Activated CD8-positive, alpha-beta memory T cell treated with anti-CD3 and anti-CD28 coated beads for 1 hour (primary cell): ENCODE measurements at places on chromosomes 6 and 20.

DNA sequence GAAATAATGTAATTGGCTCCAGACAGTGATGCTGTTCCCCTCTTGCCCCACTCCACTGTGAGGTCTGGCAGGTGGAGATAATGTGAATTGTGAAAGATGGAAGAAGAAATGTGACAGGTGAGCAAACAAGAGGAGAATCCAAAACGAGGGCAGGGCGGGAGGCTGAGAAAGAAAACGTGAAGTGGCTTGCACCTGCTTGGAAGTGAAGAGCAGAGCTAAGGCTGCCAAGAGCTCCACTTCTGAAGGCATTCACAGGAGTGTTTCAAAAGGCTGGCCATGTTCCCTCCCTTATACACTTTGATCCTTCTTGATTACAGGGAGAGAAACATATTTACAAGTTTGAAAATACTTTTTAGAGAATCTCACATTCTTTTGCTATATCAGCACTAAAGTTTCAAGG, 359.4 kb downstream of the EPHA7 start:
- DNase-seq = no peak

GRCh38 chr20:4135385-4136077, 120.2 kb upstream of the RNF24 start:
- no peak for DNase-seq

GRCh38 chr6:161694995-161695394, 421.1 kb upstream of the AGPAT4 start:
- DNase-seq = no peak

GRCh38 chr20:6663104-6663503, 104.4 kb upstream of the BMP2 start:
- DNase-seq = no peak

DNA sequence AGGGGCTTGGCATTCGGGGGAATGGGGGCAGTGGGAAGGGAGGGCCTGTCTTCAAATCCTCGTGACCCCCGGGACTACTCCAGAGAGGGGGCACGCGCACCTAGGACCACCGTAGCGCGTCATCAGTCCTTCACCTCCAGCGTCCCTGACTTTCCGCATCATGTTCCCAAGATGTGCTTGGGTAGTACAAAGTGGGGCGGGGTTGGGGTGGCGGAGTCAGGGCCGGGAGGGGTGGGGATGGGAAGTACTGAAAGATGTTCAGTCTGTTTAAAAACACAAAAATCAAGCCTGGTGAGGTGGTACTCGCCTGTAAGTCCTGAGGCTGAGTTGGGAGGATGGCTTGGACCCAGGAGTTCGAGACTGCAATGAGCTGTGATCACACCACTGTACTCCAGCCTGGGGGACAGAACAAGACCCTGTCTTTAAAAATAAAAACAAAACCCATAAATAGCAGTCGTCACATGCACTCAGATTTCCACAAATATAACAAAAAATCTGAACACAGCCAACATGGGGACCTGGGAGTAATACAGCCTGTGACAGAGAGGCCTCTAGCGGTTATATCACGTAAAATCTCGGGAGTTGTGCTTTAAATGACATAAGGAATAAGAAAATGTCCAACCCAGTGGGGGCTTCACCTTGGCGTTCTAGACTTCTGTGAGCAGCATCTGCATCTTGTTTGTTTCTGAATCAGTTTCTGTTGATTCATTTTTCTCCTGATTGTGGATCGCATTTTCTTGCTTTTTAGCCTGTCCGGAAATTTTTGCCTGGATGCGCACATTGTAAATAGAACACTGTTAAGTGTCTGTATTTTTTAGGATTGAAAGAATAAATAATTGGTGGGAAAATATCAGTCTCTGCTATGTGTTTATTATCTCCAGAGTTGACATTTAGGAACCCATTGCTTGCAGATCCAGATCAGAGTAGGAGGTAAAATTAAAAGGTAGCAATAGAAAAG, 698 bp upstream of the LRP11 start:
- no peak for DNase-seq

- DNase-seq = no peak
Observed at GRCh38 chr20:49519777-49520359, 37.4 kb upstream of the KCNB1 start.
